ENCODE measurements at places on chromosomes 6 and 20.
A peak's percentile ranks its signal among the peaks of the same experiment; 100 is the strongest.

GRCh38 chr6:45505470-45505869 is 127.7 kb upstream of the SUPT3H start:
- DNase-seq = no peak

DNA sequence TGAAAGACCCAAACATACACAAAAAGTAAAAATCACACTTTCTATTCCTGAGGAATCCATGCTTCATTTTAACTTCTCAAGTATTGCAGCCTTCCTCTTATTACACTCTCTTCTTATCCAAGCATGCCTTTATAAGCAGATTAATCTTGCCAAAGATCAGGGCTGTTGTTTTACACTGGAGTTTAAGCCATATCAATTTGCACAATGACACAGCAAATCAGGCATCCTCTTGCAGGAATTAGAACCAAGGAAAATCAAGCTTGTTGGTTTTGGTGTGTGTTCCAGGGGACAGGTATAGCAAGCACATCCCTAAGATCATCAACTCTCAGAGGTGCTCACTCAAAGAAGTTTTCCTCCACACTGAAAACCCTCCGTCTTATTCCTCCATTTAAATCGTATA is 69.5 kb downstream of the CYP39A1 start:
- DNase-seq = no peak

- no peak for DNase-seq
Observed at GRCh38 chr6:154989448-154989847, 5.7 kb upstream of the TIAM2 start.

DNA sequence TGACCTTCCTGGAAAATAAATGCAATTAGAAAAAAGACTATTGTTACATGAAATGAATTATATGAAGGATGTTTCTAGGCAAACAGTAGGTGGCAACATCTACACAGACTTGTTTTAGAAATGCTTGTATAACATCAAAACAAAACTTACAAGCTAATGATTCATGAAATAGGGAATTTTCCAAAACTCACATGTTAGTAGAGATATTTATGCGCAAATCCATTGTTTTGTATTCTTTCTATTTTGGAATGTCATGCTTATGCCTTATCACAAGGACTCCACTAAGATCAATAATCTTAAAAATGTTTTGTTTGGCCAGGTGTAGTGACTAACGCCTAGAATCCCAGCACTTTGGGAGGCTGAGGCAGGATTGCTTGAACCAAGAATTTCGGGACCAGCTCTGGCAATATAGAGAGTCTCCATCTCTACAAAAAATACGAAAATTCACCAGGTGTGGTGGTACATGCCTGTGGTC is 32.3 kb upstream of the LGSN start:
- no peak for DNase-seq

GRCh38 chr6:87558446-87558845 is 31.3 kb downstream of the RARS2 start:
- no peak for DNase-seq

GRCh38 chr6:45816674-45817297 is 198.9 kb downstream of the CLIC5 start:
- no peak for DNase-seq

DNA sequence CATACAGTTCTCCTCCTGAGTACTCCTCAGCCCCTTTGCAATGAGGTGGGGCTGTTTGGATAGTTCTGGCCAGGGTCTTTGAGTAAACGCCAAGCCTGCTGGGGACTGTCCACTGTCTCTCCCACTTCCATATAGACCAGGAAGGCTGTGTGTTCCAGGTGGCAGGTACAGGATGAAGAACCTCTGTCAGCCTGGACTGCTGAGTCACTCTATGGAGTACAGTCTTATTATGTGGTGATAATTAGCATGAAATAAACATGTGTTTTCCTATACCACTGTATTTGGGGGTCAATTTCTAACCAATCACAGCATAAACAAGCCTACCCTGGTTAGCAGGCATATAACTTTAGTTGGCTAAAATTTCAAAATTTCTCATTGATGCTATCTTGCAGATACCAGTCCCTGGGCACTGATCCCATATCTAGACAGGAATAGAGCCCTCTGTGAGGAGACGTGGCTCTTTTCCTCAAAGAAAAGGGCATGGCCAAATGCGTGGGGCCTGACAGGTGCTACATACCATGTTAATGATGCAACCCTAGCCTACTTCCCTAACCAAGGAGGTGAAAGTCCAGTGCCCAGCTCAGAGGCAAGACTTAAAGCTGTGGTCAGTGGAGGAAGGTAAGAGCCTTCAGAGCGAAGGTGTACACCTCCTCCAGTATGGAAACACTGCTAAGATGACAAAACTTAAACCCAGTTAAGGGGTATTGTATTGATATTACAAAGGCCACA is 4.5 kb upstream of the ALDH8A1 start:
- DNase-seq = no peak

- DNase-seq = peak; percentile 63
Observed at GRCh38 chr6:3195695-3196497, 31.6 kb downstream of the TUBB2B start.

DNA sequence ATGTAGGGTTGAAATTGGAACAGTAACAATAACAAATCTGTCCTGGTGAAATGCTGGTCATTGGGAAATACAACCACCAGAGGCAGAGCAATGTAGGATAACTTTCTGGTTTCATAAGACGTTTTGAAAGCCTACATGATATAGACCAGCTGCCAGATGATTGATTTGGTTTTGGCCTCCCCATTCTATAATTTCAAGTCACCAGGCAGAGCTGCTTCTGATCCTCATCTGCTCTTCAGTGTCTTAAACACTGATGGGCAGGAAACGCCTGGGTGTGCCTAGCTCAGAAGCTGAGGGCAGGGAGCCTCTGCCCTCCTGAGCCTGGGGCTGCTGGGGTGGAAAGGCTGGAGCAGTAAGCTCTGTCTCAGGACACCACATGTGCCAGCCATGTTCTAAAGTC is 24.5 kb downstream of the DHX35 start:
- DNase-seq = no peak

GRCh38 chr6:25963426-25964123 is 973 bp downstream of the TRIM38 start:
- no peak for DNase-seq

GRCh38 chr6:147653631-147654030 is 145.1 kb downstream of the SAMD5 start:
- DNase-seq = no peak

DNA sequence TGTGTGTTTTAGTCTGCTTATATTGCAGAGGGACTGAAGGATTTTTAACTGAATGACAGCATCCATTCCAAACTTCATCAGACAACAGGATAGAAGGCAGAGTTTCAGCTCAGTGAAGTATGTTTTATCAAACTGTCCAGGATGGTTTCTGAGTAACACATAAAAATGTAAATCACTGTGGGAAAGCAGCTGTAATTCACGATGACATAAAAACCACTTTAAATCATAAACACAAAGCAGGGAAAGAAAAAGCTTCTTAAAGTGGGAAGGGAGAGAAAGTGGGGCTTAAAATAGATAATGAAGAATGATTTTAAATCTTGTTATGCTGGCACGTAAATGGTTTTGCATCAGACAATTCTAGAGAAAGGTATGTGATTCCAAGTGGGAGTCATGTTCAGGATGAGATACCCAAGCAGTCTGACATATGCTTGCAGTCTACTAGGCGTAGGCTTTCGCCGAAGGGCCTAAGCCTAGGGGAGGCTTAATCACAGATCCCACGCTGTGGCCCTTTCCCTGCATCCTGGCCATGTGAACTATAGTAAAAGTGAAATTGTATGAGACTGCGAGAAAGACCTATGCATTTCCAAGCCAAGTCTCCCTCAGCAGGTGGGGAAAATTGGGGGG is 610.6 kb downstream of the PRKN start:
- no peak for DNase-seq

DNA sequence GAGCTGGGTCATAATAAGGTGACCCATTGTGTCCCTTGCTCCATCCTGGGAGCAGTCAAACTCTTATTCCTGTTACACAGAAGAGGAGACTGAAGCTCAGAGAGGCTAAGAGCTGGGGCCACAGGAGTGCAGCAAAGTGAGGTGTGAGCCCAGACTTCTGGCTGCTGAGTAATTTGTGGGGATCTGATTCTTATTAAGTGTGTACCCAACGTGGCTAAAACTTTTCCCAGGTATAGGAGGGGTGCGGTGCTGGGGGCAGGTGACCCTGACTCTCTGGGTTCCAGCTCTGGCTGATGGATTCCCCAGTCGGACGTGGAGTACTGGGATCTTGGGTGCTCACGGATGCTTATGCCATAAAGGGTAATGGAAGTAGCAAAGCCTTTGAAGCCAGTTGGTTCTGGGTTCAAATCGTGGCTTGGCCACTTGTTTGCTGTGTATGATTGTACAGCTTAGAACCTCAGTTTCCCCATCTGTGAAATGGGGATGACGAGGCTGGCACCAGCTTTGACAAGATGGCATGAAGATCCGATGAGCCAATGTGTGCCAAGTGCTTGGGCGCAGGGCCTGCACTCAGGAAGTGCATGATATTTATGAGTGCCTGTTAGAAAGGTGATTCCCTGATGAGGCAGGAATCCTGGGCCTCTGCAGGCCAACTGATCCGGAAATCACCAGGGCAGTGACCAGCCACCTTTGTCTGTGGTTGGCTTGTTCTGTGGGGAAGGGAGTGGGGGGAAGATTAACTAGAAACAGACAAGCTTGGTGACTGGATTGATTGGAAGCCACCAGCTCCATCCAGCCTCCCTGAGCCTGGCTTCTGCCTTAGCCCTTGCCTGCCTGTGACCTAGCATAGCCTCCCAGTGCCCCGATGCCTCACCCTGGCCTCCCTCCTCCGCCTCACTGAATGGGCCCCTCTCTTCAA is 6.0 kb downstream of the SRC start:
- peak; percentile 32 for DNase-seq

- peak; percentile 88 for DNase-seq
Observed at GRCh38 chr6:96923871-96924493, 546 bp upstream of the KLHL32 start.

DNA sequence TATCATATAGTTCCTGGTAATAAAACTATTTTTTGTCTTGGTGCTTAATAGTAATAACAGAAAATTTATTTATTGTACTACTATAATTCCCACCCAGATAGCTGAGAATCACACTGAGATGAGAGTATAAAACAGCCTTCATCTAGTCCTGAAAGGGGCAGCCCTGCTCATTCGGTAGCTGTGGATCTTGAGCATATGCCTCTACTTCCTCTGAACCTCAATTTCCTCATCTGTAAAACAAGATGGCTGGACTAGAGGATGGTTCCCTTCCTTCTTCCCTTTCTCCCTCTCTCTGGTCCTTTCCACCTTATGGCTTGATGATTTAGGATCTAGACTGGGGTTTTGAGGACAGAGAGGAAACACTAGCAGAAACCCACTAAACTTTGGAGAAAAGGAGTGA is 15.0 kb downstream of the FKBP5 start:
- DNase-seq = no peak

DNA sequence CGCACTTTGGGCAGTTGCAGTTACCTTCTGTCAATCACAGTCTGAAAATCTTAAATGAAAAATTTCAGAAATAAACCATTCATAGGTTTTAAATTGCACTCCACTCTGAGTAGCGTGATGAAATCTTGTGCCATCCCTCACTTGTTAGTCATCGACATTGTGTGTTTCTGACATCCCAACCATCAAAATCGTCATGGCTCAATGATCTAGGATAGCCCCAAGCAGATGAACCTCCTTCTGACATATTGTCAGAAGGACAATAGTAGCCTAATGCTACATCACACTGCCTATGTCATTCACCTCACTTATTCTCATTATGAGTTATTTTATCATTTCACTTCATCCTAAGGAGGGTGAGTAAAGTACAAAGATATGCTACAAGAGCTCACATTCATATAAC is 284.8 kb downstream of the PTPRK start:
- DNase-seq = no peak

- DNase-seq = no peak
Observed at GRCh38 chr6:77674211-77674610, 21.4 kb downstream of the MEI4 start.

GRCh38 chr20:48538856-48539255 is 288.9 kb downstream of the PREX1 start:
- DNase-seq = no peak

GRCh38 chr6:159119791-159120190 is 49.4 kb upstream of the FNDC1 start:
- DNase-seq = no peak

- DNase-seq = no peak
Observed at GRCh38 chr6:54254886-54255285, 53.4 kb upstream of the TINAG start.

GRCh38 chr6:9233686-9234085 is 798.3 kb upstream of the SLC35B3 start:
- no peak for DNase-seq

GRCh38 chr6:151276112-151276740 is 36.5 kb downstream of the AKAP12 start:
- DNase-seq = peak; percentile 17

DNA sequence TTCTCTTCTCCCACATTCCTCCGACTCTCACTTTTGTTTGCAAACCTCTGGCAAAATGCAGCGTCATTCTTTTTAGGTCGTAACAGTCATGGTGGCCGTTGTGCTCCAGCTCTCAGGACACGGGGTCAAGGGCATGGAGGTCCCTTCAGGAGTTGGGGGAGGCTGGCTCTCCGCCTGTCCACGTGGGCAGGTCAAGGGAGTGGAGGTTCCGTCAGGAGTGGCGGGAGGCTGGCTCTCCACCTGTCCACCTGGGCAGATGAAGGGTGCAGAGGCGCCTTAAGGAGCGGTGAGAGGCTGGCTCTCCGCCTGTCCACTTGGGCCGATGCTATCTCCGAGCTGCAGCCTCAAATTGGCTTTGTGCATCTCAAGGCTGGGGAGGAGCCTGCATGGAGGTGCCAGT is 98.0 kb downstream of the ERMARD start:
- DNase-seq = no peak

GRCh38 chr6:122809001-122809400 is 19.9 kb downstream of the SMPDL3A start:
- no peak for DNase-seq

DNA sequence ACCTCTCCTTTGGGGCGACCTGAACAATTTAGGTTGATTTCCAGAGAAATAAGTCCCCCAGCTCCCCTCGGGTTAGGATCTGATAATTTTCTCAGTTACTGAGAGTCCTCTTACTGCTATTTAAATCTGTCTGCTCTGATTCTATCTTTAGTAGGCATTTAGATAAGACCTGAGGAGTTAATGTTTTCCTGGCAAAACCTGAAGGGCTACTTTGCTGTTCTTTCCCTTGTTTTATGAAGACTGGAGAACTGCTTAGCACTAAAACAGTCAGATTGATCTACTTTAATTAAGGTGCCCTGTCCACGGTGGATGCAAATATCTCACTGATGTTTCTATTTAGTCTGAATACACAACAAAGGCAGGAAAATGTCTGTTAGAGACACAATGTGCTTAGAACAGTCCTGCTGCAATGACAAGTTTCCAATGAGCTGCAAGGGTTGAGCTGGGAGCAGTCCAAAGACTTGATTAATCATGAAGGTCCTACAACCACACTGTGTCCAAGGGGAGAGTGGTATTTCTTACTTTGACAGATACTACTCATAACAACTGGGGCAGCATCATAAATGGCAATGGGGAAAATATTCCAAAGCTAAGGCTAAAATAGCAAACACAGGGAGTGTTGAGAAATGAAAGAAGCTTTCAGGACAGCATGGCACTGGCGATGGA is 15.7 kb downstream of the ADTRP start:
- no peak for DNase-seq

GRCh38 chr6:97632341-97632740 is 349.3 kb upstream of the MMS22L start:
- no peak for DNase-seq

Data from SK-N-SH (cell line).